ENCODE measurements at places on chromosomes 7 and 10. TPM values are rescaled to one million over a fixed set of nuclear protein-coding genes. Genes with fewer than 3 reads are reported as not detected.
A peak's percentile ranks its signal among the peaks of the same experiment; 100 is the strongest.

The NRCAM gene
- total RNA-seq = 1.0 TPM

The FLNC gene
- total RNA-seq = 0.02 TPM

The LIPJ gene
- not detected for total RNA-seq

The TET1 gene
- 0.57 TPM for total RNA-seq

The FOXI2 gene
- total RNA-seq = not detected

The CNPY4 gene
- total RNA-seq = 7.2 TPM

The MOGAT3 gene
- not detected for total RNA-seq

The TUBAL3 gene
- not detected for total RNA-seq

The PRSS1 gene
- total RNA-seq = not detected

DNA sequence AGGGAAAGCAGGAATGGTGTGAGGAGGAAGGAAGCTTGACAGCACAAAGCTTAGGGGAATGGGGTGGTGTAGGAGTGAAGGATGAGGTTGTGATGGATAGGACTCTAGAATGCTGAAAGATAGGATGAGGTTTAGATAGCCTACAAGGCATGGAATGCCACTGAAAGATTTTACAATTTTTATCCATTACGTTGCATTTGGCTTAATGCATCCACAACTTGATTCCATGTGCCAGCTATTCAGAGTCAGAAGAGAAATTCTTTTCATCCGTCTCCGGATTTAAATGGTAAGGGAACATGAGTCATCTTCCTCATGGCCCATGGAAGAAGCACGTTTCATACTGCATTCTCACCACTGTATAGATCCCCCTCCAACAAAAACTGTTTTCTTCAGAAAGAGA, 212.4 kb upstream of the BMPER start:
- H3K27me3 ChIP-seq = no peaks in the 10 kb centered on the region
- H3K27ac ChIP-seq = no peak overlapping the region
- peaks cover 8% of the 10 kb centered on the region for H3K36me3 ChIP-seq
- no peaks in the 10 kb centered on the region for H3K4me1 ChIP-seq

GRCh38 chr7:80740778-80741545, 102.5 kb downstream of the CD36 start:
- no peak overlapping the region for H3K4me3 ChIP-seq
- no peak overlapping the region for H3K27ac ChIP-seq
- H3K27me3 ChIP-seq = no peaks in the 10 kb centered on the region

GRCh38 chr7:111528331-111528730, 34.0 kb downstream of the IMMP2L start:
- DNase-seq = peak; percentile 6
- no peak overlapping the region for H3K4me3 ChIP-seq
- peaks cover 18% of the 10 kb centered on the region for H3K4me1 ChIP-seq
- H3K36me3 ChIP-seq = peaks cover 10% of the 10 kb centered on the region
- no peaks in the 10 kb centered on the region for H3K27me3 ChIP-seq
- no peak overlapping the region for H3K27ac ChIP-seq

DNA sequence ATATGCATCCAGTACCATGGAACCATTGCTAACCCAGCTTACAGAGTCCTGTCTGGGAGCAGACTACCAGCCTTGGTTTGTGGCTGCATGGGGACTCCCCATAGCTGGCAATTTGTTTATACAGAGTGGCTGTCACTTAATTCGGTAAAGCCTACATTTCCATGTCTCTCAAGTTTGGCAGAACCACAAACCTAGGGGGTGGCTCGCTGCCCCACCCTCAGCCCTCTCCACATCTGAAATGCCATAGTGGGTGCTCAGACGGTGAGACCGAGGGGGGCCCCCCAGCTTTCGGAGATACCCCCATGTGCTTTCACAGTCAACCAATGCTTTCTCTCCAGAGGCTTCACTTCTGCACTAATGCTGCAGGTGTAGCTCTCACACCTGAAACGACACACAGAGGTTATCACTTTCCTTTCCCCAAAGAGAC, 75.5 kb upstream of the KAT6B start:
- H3K27ac ChIP-seq = no peak overlapping the region
- H3K36me3 ChIP-seq = no peaks in the 10 kb centered on the region
- H3K27me3 ChIP-seq = no peaks in the 10 kb centered on the region

GRCh38 chr7:158948376-158948775, 92.0 kb downstream of the DYNC2I1 start:
- H3K4me1 ChIP-seq = no peaks in the 10 kb centered on the region
- H3K4me3 ChIP-seq = no peak overlapping the region
- peaks cover 38% of the 10 kb centered on the region for H3K36me3 ChIP-seq
- no peak for DNase-seq
- no peak overlapping the region for H3K27ac ChIP-seq

DNA sequence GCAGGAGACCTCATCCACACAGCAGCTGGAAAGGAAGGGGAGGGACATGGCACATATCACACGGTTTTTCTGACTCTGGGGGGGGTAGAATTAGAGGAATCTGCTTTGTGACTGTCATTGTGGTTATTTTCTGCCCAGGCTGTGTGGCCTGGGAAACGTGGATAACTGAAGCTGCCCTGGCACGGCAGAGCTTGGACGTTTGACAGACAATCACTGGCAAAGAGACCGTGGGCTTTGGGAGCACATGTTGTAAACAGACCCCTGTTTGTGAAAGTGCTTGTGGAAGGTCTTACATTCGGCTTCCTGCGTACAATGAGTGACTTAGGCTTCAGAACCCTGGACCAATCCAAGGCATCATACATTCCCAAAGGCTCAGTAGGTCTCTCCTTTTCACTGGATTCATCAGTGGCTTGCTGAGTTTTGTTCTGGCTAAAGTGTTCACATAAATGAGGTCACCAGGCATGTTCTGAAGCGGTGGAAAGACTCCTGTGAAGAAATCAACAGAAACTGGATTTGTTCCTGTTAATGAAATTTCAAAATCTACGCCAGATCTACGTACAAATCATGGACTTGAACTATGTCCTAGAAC, 188.2 kb downstream of the TEX36 start:
- H3K4me3 ChIP-seq = no peak overlapping the region
- no peaks in the 10 kb centered on the region for H3K36me3 ChIP-seq
- DNase-seq = no peak
- no peaks in the 10 kb centered on the region for H3K4me1 ChIP-seq
- peaks cover 3% of the 10 kb centered on the region for H3K27me3 ChIP-seq

DNA sequence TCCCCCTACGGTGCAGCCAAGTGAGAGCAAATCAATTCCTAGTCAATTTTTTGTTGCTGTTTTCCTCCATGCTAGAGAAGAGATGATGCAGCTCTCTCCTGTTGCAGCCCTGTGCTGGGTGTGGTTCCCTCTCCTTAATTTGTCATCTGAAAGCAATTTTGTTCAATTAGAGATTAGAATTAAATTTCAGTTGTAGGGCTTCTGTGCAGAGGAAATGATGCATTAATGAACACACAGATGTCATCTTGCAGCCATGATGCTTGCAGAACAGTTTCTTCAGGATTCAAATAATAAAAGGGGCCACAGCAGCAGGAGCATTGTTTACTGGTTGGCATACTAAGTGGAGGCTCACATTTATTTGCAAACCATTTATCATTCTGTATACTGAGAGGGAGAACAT, 266.0 kb downstream of the AUTS2 start:
- H3K27ac ChIP-seq = no peak overlapping the region
- H3K4me3 ChIP-seq = no peak overlapping the region
- no peaks in the 10 kb centered on the region for H3K4me1 ChIP-seq
- no peak for DNase-seq
- H3K36me3 ChIP-seq = no peaks in the 10 kb centered on the region
